T-helper 1 cell (primary cell): ENCODE measurements at places on chromosomes 12 and 14.

DNA sequence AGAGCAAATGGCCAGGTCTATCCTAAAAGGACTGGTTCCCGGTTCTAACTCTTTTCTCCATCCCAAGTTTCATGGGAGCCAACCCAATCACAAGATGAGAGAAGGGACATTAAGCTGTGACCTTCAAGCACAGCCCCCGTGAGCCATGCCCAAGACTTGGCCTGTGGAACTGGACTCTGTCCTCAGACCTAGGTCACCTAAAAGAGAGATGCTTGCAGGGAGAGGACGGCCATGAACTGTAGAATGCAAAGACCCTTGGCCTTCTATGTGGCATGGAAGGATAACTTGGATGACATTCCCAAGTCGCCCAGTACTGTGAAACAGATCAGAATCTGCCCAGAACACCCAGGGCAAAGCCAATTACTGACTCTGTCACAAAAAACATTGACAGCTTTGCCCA is 263.5 kb downstream of the DPF3 start:
- DNase-seq, result no peak

DNA sequence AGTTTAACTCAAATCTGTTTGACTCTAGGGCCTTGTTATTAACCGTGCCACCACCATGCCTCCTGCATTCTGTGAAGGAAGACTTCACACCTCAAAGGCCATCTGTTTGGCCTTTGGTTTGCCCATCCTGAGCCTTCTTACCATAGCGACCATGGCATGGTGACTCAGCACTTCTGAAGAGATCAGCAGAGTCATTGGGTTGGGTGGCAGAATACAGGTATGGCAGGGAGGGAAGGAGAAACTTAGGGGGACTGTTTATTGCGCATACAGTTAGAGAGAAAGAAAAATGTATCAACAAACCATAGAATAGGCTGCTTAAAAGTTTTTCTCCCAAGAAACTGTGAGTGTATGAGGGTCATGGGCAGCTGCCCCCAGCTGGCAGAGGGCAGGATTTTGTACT is 49.2 kb downstream of the DAD1 start:
- no peak for DNase-seq

GRCh38 chr14:42224053-42224888 is 617.6 kb downstream of the LRFN5 start:
- no peak for DNase-seq

DNA sequence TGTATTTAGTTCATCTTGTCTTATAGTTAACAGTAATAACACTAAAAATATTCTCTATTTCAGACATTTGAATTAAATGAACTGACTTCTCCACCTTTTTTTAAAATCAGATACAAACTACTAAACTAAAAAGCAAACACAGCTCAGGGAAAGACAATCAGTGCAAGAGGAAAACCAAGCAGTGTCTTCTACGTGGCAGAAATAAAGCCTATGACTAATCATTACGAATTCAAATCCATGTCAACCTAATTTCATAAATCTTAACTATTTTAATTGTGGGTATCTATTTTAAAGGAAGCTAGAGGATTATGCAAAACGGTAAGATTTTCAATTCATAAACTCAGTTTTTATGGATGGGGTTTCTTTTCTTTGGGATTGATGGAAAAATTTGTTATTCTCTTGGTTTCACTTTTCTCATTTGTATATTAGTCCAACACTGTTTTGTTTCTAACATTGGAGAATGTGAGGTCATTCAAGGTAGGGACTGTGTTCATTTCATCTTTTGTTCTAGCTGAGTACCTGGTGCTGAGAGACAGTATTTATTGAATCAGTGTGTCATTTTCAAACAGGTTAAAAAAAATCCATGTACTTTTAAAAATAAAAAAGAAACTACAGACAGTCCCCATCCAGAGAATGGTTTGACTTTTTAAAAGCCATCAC is 12.8 kb upstream of the PALS1 start:
- no peak for DNase-seq

DNA sequence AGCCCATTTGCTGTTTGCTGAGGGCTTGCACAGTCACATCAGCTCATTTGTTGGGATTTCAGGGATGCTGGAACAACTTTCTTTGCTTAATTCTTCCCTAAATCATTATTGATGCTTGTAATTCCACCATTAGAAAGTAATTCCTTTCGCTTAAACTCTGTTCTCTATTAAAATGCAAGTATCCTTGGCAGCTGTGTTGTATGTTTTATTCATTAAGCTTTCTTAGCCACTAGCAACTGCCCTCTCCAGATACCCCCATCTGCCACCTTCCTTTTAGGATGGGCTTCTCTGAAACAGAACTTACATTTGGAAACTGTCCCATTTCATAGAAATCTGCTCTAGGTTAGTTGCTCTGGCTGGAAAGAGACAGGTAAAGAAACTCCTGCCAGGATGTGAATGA is 43.7 kb downstream of the ADCK1 start:
- no peak for DNase-seq

- peak; percentile 60 for DNase-seq
These were observed 1.3 kb downstream of the ESYT1 start for GRCh38 chr12:56129206-56129941.
